ENCODE measurements at places on chromosomes 2 and 18. TPM values are rescaled to one million over a fixed set of nuclear protein-coding genes. Genes with fewer than 3 reads are reported as not detected.
A peak's percentile ranks its signal among the peaks of the same experiment; 100 is the strongest.

DNA sequence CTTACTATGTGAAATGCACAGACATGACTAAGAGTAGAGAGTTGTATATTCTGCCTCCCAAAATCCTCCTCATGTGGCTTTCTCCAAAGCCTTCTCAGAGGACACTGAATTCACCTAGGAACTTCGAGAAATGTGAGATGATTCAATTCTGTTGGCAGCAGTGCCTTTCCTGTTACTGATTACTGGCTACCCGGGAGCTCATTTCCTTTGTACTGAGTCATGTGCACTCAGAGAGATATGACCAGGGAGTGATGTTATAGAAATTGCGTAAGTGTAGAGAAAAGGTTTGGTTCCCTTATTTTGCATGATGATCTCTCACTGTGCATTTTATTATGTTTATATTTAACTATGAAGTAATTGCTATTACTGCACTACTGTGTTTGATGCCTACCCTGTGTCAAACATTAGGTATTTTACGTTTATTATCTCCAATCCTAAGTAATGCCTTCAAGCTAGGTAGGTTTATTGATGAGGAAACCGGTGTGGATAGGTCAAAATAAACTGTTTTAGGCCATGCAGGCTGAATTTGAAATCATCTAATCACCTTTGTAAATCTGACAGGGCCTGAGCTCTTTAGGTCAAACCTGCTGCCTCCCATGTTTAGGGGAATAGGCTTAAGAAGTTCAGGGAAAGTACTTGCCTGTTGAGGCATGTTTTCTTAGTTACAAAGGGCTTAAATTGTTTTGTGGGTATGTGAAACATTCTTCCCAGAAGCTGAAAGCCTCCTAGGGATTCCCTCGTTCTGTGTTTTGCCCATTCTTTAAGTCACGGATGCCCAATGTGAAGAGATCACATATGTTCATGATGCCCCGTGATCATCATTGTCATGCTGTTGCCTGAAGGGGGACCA lies 86.8 kb downstream of the FMNL2 start:
- H3K4me3 ChIP-seq, result no peak overlapping the region
- H3K27me3 ChIP-seq, result no peaks in the 10 kb centered on the region
- no peaks in the 10 kb centered on the region for H3K36me3 ChIP-seq
- no peak for DNase-seq

- H3K27me3 ChIP-seq, result peaks cover 13% of the 10 kb centered on the region
- no peak for DNase-seq
- H3K4me1 ChIP-seq, result no peaks in the 10 kb centered on the region
- no peak overlapping the region for H3K4me3 ChIP-seq
- H3K27ac ChIP-seq, result no peak overlapping the region
These were observed 116.4 kb upstream of the SMAD2 start for GRCh38 chr18:48046843-48047242.

- H3K4me1 ChIP-seq, result peaks cover 6% of the 10 kb centered on the region
- no peaks in the 10 kb centered on the region for H3K36me3 ChIP-seq
- DNase-seq, result no peak
These were observed at the start of gene SP140L for GRCh38 chr2:230326453-230327417. Gene SP140L, plus strand, starts transcription at chr2:230327193. Its CDS starts 77 bp downstream, at chr2:230327270.

Gene CGREF1
- total RNA-seq, result 0.31 TPM

DNA sequence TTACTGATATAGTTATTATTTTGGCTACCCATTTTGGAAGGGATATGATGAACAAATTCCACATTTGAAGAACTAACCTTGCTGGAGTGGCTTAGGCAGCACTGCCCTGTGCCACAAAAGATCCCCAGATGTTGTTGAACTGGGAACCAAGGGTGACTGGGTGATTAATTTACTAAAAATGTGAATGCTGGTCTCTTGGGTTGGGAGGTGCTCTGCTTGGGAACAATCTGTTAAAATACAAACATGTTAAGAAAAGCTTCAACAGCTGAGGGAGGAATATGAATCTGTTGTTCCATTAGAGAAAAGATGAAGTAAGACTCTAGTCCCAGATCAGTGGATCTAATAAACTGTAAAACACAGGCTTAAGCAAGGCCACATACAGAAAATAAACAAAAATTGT lies 1860.1 kb downstream of the SUCLG1 start:
- H3K4me1 ChIP-seq, result peaks cover 8% of the 10 kb centered on the region
- no peak for DNase-seq
- H3K4me3 ChIP-seq, result no peak overlapping the region
- no peaks in the 10 kb centered on the region for H3K27me3 ChIP-seq

Gene TMEM178A
- total RNA-seq, result 28.7 TPM

DNA sequence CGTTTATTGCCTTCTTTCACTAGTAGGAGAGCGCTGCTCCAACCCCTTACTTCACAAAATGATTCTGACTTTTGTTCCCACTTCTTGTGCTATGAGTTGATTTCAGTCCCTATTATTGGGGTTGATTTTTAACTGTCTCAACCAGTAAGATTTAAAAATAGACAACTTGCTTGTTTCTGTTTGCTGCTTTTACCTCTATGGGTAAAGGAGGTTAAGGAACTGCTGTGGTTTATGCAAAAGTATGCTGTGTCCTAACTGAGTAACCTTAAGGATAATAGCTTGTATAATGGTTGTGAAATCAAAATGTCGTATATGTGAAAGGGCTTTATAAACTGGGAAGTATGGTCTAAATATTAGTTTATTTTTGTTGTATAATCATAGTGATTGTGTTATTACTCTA lies 22.6 kb downstream of the ALMS1 start:
- DNase-seq, result no peak
- no peak overlapping the region for H3K4me3 ChIP-seq
- H3K27me3 ChIP-seq, result no peaks in the 10 kb centered on the region
- peaks cover 2% of the 10 kb centered on the region for H3K4me1 ChIP-seq
- peaks cover 27% of the 10 kb centered on the region for H3K36me3 ChIP-seq

Gene GNLY
- total RNA-seq, result not detected

DNA sequence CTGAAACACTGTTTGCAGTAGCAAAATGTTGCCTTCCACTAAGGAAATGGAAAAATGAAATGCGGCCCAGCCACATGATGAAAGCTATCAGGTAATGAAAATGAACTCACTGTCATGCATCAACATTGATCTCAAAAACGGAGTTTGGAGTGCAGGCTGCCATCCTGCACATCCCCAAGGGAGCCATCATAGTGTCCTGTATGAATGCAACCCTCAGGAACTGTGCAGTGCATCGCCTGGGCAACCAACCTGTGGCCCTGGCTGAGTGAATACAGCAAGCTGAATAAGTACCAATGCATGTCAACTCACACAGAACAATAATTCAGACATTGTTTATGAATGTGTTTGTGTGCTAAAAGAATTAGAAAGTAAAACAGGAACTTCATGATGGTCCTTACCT lies 23.1 kb upstream of the TXNDC2 start:
- no peak overlapping the region for H3K4me3 ChIP-seq
- no peaks in the 10 kb centered on the region for H3K27me3 ChIP-seq
- no peak for DNase-seq
- no peaks in the 10 kb centered on the region for H3K4me1 ChIP-seq
- no peak overlapping the region for H3K27ac ChIP-seq

GRCh38 chr2:18506883-18507509 lies 53.5 kb downstream of the RDH14 start:
- H3K4me3 ChIP-seq, result no peak overlapping the region
- H3K4me1 ChIP-seq, result no peaks in the 10 kb centered on the region
- H3K27ac ChIP-seq, result no peak overlapping the region
- DNase-seq, result no peak
- H3K36me3 ChIP-seq, result no peaks in the 10 kb centered on the region

Gene SLC19A3
- total RNA-seq, result 36.4 TPM

DNA sequence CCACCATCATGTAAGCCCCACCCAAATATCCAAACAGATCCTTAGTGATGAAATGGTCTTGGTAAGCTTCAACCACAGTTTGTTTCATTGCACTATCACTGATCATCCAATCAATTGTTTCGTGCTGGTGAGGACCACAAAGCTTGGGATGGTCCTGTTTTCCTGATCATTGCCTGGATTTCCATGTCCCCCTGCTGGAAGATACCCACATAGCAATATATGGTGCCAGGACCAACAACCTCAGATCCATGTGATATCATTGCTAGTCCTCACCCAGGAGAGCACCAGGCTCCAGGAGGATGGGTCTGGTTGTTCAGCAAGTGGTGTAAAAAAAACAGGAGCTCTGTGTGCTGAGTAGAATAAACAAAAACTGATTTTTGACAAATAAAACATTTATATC lies 206.5 kb upstream of the SH3BP4 start:
- DNase-seq, result no peak
- H3K4me3 ChIP-seq, result no peak overlapping the region
- peaks cover 3% of the 10 kb centered on the region for H3K27me3 ChIP-seq
- no peaks in the 10 kb centered on the region for H3K4me1 ChIP-seq
- no peak overlapping the region for H3K27ac ChIP-seq
- H3K36me3 ChIP-seq, result peaks cover 2% of the 10 kb centered on the region

DNA sequence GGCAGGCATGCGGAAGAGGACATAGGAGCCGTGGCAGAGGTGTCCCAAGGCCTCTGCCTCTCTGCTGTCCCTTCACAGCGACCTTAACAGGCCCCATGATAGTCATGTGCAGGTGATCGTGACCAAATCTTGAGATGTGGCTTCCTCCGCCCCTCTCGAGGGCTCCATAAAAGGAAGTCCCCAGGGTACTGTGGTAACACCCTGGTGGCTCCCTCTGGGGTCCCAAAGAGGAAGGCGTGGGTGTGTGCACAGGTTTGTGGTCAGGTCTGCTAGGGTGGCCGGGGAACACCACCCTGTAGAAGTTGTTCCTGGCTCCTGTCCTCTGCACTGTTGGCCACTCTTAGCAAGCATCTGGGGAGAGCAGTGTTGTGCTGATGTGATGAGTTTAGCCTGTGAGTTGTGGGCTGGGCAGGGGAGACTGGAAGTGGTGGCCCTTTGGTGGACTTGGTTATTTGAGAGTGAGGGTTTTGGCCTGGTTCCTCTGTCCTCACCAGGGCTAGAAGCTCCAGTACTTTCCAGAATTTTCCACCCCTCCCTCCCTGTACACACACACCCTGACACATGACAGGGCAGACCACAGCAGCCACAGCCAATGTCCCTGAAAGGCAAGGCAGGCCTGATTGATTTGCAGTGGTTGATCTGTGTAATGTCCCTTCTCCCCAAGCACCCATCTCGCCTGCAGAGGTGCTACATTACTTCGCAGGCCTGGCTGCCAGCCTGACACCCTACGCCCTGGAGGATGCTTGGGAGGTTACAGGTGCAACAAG lies 68.9 kb upstream of the BOD1L2 start:
- H3K27me3 ChIP-seq, result no peaks in the 10 kb centered on the region
- H3K27ac ChIP-seq, result no peak overlapping the region
- no peak overlapping the region for H3K4me3 ChIP-seq
- H3K4me1 ChIP-seq, result peaks cover 15% of the 10 kb centered on the region

DNA sequence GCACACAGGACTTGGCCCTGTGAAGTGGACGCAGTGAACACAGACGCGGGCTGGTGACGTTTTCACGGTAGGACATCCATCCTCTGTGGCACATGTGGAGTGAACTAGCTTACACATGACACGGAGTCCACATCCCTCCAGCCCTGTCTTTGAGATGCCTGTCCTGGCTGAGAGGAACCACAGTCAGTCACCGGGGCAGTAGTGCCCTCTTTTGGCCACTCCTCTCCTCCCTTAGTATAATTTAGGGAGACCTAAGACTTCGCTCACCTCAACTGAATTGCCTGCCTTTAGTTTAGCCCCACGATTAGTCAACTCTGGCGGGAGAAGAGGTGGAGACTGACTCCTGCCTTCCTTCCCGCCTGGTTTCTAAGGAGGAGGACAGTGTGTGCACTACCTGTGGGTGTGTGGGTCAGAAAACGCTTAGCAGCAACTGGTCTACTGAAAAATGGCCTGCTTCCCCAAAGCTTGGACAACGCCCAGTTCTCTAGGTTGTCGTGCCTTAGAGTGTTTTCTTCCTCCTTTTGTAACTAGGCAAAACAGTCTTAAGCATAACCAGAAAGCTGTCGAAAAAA lies 70.6 kb downstream of the MBP start:
- H3K4me1 ChIP-seq, result peaks cover 6% of the 10 kb centered on the region
- H3K27ac ChIP-seq, result peak overlapping the region; percentile 43
- peaks cover 28% of the 10 kb centered on the region for H3K36me3 ChIP-seq
- no peaks in the 10 kb centered on the region for H3K27me3 ChIP-seq
- H3K4me3 ChIP-seq, result no peak overlapping the region

- DNase-seq, result no peak
- H3K27ac ChIP-seq, result no peak overlapping the region
- no peaks in the 10 kb centered on the region for H3K36me3 ChIP-seq
- H3K4me3 ChIP-seq, result no peak overlapping the region
- H3K27me3 ChIP-seq, result peaks cover 25% of the 10 kb centered on the region
These were observed 145.3 kb downstream of the C1D start for GRCh38 chr2:67917332-67918054.

DNA sequence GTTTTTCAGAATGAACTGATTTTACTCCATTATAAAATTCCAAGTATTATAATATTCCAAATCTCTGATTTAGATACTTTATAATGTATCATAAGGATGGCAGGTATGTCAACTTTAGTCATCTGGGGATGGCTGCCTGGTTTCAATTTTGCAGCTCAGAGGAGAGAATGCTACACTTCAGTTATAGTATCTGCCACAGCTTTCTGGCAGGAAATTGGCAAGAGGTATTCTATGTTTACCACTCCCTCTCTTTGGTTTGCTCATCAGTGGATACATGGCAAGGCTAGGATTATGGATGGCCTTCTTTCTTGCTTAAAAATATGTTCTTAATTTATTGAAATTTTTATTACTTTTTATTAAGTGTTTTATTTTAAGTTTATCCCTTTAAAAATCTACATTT lies 67.0 kb upstream of the TNFRSF11A start:
- H3K4me1 ChIP-seq, result peaks cover 9% of the 10 kb centered on the region
- no peak overlapping the region for H3K27ac ChIP-seq
- peaks cover 32% of the 10 kb centered on the region for H3K36me3 ChIP-seq

Gene CCDC141
- total RNA-seq, result 14.8 TPM

Measured in progenitor cell of endocrine pancreas (in vitro differentiated cells).